ENCODE measurements at places on chromosomes 11 and 22. TPM values are rescaled to one million over a fixed set of nuclear protein-coding genes. Genes with fewer than 3 reads are reported as not detected.
A peak's percentile ranks its signal among the peaks of the same experiment; 100 is the strongest.

DNA sequence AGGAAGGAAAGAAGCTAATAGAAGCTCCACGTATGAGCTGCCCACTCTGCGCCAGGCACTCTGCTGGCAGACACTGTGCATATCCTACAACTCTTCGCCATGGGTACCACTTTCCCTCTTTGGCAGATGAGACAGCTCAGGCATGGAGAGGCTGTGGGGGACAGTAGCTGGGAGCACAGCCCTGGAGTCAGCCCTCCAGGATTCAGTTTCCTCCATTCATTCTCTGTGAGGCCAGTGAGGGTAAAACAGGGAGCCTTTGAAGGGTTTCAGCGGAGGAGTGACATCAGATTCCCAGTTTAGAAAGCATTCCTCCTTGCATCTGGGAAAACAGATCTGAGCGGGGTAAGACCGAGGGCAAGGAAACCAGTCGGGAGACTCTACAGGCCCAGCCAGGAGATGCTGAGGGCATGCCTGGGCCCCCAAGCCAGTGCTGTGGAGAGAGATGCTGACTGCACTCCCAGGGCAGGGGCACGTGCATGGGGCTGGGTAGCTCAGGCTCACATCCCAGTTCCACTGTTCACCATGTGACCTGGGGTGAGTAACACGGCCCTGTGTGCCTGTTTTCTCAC, 58.3 kb upstream of the EMID1 start:
- no peak for DNase-seq

GRCh38 chr11:80239217-80239616, 798.4 kb upstream of the TENM4 start:
- no peak for DNase-seq

DNA sequence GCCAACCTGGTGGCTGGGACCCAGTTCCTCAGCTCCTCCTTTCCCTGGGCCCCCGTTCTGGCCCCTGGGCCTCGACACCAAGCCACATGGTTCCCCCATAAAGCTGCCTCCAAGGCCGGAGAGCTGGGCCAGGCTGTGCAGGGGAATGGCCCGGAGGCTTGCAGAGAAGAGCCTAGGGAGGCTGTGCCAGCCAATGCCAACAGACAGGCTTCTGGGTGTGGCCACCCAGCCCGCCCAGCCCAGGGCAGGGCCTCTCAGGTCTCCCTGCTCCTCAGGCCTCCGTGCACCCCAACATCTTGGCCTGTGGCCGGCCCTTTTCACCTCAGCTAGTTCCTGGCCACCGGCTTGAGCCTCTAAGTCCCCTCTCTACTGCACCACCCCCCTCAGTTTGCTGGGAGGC, 17.4 kb upstream of the FLRT1 start:
- DNase-seq, result no peak

GRCh38 chr11:46117842-46118241, 3.4 kb downstream of the PHF21A start:
- no peak for DNase-seq

GRCh38 chr11:104206936-104207335, 43.0 kb upstream of the PDGFD start:
- DNase-seq, result no peak

DNA sequence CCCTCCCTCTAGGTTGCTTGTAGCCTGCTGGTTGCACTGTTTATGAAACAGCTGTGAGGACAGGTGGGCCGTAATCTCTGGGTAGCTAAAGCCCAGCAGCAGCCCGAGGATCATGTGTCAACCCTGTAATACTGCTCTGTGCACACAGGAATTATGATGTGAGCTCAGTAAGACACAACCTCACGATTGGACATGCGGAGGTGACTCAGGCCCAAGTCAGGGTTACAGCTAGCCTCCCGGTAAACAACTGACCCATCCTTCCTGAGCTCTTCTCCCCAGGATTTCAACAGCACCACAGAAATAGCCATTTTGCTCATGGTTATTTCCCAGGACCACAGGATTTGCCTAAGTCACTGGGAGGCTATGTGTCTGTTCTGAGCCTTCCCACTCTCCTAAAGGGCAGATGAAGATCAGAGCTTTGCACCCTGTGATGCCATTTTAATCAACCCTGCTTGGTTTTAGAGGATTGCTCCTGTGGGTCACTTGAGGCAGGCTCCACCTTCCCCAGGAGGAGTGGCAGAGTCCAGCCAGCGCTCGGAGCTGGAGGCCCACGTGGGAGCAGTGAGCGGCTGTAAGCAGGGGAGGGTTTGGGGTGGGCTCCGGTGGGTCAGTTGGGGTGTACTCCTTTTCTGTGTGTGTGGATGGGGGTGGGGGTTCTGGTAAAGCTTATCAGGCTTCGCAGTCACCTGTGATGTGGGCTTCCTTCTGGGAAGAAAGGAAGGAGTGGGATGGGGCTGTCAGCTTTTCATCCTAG, at the start of gene AMPD3:
Gene AMPD3, plus strand, starts transcription at position 387 of the 754 bp plus-strand sequence. CDS start 6,256 bp downstream, outside the sequence.
- peak; percentile 84 for DNase-seq

DNA sequence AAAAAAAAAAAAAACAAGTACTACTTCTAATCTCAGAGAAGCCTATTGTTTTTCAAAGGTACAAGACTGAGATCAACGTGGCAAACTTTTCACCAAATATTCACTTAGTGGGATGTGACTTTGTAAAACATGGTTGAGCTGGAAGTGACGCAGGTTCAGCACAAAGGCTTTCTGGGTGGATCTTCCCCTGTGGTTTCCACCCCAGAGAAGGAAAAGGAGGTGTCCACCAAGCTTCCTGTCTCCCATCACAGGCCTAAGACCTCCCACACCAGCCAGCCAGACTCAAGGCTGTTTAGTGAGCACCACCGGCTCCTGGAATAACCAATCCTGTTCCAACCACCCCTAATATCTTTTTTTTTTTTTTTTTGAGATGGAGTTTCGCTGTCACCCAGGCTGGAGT, 5.7 kb downstream of the TMEM184B start:
- DNase-seq, result no peak

DNA sequence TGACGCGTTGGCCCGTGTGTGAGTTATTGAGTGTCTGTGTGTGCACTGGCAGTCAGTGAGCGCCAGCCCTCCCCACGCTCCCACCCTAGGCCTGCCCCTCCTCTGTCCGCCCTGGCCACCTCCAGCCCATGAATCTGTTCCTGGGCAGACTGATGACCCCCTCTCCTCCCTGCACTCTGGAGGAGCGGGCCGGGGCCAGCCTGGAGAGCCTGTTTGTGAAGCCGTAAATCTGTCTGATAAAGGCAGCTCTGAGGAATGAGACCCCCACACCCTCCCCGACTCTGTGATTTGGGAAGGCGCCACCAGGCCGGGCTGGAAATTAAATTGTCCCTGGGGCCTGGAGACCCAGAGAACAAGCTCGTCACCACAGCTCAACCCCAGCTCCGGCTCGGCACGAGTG, 8.6 kb downstream of the TSSC4 start:
- DNase-seq, result no peak

DNA sequence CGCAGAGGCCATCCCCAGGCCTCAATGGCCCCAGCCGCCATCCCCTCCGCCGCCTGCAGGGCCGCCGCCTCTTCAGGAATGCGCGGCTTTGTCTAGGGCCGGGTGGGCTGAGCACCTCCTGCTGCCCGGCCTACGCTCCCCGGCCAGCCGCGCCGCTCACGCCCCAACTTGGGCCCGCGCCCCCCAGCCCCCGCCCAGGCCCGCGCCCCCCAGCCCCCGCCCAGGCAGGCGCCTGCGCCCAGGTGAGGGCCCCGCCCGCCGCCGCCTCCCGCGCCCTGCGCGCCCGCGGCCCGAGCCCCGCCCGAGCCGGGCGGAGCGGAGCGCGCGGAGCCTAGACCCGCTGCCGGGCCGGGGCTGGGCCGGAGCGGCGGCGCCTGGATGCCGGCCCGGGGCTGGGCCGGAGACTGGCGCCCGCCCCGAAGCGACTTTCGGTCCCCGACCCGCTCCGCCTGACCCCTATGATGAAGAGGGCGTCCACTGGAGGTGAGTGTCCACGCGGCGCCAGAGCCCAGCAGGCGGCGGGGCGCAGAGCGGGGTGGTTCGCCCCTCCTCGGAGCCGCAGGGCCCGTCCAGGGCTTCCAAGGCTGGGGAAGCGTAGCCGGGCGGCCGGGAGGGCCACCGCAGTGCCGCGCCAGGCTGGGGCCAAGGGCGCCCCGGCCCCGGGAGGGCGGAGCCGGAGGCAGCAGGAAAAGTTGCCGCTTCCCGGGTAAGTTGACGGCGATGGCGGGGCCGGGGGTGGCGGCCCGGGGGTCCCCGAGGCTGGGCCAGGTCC, 34.3 kb upstream of the PRODH start:
- DNase-seq, result no peak

DNA sequence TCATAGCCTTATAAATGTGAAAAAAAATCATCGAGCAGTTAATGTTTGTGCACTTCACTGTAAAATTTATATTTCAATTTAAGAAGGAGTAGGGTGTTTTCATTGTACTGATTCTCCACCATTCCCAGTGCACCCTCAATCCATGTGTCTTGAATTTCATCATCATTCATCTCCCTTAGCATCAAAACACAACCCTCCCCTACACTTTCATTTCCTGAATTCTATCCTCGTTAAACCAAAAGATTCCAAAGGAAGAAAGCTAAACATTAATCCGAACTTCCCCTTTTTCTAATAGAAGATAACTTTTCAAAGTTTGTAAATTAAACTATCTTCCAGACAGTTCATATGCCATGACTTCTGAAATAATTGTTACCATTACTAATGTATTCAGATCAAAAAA, 34.1 kb upstream of the OR8B8 start:
- no peak for DNase-seq

GRCh38 chr11:132632641-132633124, 899.6 kb downstream of the OPCML start:
- peak; percentile 75 for DNase-seq

GRCh38 chr11:27468209-27468994, 4.2 kb downstream of the LGR4 start:
- peak; percentile 99 for DNase-seq

GRCh38 chr11:65918211-65919140, at the start of gene C11orf68:
Gene C11orf68 (minus strand): TSS chr11:65919062. CDS start chr11:65919031, 31 bp downstream.
- no peak for DNase-seq

DNA sequence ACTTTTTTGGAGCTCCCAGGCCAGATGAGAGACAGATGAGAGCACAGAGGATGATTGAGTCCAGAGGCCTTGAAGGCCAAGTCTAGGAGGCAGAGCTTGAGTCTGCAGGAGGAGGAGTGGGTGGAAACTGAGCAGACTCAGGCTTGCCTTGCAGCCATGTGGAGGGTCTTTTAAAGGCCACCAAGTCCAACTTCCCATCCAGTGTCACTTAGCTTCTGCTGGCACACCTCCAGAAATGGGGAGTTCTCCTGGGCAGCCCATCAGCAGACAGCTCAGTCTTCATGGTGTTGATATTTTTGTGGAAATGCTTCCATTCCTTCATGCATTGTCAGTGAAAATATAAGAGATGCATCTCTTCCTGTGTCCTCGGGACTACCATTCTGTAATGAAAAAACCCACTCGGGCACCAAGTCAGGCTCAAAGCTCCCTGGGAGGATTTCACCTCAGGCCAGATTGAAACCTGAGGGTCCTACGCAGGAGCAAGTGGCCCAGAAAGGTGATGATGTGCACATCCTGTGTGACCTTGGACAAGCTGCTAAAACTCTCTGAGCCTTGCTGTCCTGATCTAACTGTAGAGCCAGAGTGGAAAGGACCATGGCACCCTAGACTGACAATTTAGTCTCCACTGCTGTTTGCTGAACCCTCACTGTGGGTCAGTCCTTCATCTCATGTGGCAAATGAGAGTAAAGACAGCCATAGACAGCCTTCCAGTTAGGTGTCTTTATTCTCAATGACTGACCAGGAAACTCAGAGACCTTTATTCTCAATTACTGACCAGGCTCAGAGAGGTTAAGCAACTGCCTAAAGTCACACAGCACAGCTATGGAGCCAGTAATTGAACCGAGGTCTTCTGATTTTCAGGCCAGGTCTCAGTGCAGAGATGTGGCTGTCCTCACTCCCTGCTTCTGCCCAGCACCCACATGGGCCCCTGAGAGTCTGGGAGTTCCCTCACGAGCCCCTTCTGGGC, 2.9 kb upstream of the LRRC32 start:
- DNase-seq, result no peak

GRCh38 chr11:90737444-90738050, 514.7 kb upstream of the CHORDC1 start:
- DNase-seq, result no peak

- no peak for DNase-seq
Measured at GRCh38 chr11:94018721-94019120, 2.4 kb upstream of the HEPHL1 start.

DNA sequence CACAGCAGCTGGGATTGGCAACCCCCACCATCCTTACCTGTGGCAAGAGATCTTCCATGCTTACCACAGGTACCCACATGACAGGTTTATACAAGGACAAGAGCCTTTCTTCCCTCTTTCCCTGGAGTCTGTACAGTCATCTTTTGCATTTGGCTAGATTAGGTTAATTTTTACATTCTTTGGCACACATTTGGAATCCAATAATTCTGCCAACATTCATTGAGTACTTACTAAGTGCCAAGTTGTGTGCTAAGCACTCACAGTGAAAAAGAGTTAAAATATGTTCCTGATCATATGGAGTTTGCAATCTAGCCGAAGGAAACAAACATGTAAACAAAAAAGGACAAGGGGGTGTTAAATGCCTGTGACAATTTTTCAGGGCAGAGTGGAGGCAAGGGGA, 50.0 kb upstream of the OPCML start:
- DNase-seq, result no peak

DNA sequence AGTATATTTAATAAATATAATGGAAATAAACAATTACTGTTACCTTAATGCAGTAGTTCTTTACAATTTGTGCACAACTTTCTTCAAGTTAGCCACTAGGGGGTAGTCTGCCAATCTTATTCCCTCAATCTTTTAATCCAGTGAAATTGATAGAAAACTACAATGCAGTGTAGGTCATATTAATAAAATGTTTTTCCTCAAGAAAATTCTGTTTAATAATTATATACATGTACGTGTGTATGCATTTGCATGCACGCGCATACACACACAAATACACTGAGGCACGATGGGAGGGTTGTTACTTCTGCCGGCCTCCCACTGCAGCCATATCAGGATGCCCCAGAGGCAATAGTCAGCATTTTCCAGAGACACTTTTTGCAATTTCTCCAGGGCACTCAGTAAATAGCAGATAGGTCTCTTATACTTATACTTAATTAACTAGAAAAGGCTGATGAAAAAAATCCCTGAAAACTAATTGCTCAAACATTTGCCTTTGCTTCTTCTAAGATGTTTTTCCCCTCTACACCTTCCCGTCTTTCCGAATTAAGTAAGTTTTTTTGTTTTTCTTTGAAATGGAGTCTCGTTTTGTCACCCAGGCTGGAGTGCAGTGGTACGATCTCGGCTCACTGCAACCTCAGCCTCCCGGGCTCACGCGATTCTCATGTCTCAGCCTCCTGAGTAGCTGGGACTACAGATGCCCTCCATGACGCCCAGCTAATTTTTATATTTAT, 3.1 kb downstream of the GAB2 start:
- no peak for DNase-seq

GRCh38 chr11:117410861-117411710, 83.4 kb downstream of the CEP164 start:
- DNase-seq, result no peak

GRCh38 chr11:66464916-66465315, 1.8 kb upstream of the PELI3 start:
- no peak for DNase-seq

GNAZ gene
- 10.3 TPM for total RNA-seq

ZBTB16 gene
- total RNA-seq, result 0.17 TPM

A4GALT gene
- total RNA-seq, result 16.2 TPM

BTG4 gene
- total RNA-seq, result not detected

PARVG gene
- total RNA-seq, result not detected

APOL5 gene
- total RNA-seq, result not detected

FAM227A gene
- 1.0 TPM for total RNA-seq

SCUBE1 gene
- not detected for total RNA-seq

OR5W2 gene
- not detected for total RNA-seq

VWA5A gene
- total RNA-seq, result 12.1 TPM

UBASH3B gene
- total RNA-seq, result 64.6 TPM

SYT9 gene
- total RNA-seq, result 0.46 TPM

SLC5A12 gene
- not detected for total RNA-seq

PLAAT3 gene
- 68.2 TPM for total RNA-seq

CECR2 gene
- 2.5 TPM for total RNA-seq

SERPINH1 gene
- total RNA-seq, result 231 TPM
